ENCODE measurements at places on chromosomes 5 and 9.

GRCh38 chr9:28056006-28056405 lies 482.7 kb upstream of the C9orf72 start:
- DNase-seq = no peak

DNA sequence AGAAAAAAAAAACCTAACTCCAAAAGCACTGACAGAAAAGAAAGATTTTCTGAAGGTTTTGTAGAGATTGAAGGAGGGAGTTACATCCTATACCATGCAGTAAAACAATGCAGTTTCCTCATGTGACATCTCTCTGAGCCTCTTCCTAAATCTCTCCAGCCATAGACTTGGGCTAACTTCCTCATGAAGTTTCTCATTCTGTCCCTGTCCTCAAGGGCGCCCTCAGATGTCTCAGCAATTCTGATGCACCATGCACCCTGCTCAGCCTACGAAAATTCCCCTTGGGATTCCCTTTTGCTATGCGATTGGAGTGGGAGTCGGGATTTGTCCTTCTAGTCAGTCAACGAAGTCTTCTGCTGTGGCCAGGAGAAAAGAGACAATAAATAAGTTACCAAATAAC lies 68.9 kb downstream of the FAT2 start:
- no peak for DNase-seq

GRCh38 chr5:69285448-69286116 lies 47.0 kb downstream of the CCDC125 start:
- no peak for DNase-seq

DNA sequence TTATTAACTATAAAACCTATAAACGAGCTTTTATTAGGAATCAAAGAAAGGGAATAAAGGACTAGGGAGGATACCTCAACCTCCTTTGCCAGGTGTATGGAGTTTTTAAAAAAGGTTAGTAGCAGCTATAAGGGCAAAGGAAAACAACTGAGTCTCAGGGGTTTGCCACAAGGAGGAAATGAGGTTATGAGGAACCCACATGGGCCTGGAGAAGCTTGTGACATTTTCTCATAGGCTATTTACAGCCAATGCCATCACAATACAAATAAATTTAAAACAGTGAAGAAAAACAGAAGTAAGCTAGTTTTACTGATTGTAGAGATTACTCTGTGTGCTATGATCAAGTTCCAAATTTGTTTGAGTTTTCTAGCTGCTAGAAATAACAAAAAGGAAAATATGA lies 92.6 kb downstream of the CDKN2A start:
- no peak for DNase-seq

All from SJSA1 (cell line).